ENCODE measurements at places on chromosomes 5 and 9. TPM values are rescaled to one million over a fixed set of nuclear protein-coding genes. Genes with fewer than 3 reads are reported as not detected.

DNA sequence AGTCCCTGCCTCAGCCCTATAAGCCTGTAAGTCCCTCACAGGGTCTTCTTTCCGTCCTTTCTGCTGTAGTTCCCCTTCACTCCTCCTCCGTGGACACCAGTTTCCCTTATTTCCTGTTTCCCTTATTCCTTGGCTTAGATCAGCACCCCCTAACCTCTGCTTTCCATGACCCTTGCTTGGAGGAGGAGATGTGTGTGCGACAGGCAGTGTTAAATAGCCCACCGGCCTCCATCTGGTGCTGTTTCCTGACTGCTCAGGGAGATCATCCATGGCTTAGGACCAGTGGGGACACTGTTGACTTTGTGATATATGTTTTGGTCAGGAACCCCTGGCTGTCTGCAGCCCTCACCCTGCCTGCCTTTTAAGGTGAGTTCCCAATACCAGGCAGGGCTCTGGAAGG is 34.1 kb upstream of the PSD2 start:
- no peak overlapping the region for H3K4me3 ChIP-seq
- peaks cover 3% of the 10 kb centered on the region for H3K27me3 ChIP-seq
- no peak for DNase-seq
- H3K4me1 ChIP-seq, result peaks cover 22% of the 10 kb centered on the region

PAXX gene
- total RNA-seq, result 49.6 TPM

DNA sequence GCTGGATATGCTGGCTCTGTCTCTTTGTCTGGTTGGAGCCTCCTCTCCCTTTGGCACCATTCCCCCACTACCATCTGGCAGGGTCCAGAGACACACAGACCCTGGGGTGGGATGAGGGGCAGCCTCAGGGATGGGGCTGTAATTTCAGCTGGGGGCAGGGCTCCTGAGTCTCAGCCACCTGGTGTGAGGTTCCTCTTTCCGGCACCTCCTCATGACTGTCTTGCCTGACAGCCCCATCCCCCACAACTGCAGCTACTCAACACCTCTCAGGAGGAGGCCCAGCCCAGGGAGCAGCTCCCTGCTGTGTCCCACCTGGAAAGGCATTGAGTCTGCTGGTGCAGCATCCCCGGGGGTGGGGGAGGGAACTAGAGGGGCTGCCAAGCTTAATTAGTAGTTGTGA is 11.7 kb upstream of the RPS14 start:
- H3K4me3 ChIP-seq, result no peak overlapping the region
- H3K27me3 ChIP-seq, result no peaks in the 10 kb centered on the region
- no peak overlapping the region for H3K27ac ChIP-seq
- peaks cover 21% of the 10 kb centered on the region for H3K4me1 ChIP-seq
- no peaks in the 10 kb centered on the region for H3K36me3 ChIP-seq

AJM1 gene
- total RNA-seq, result 1.3 TPM

ZNF169 gene
- total RNA-seq, result 4.0 TPM

ATP10B gene
- 18.5 TPM for total RNA-seq

- DNase-seq, result no peak
- H3K27me3 ChIP-seq, result no peaks in the 10 kb centered on the region
- H3K27ac ChIP-seq, result peak overlapping the region; percentile 88
- H3K36me3 ChIP-seq, result no peaks in the 10 kb centered on the region
- peaks cover 61% of the 10 kb centered on the region for H3K4me1 ChIP-seq
These were observed 503 bp downstream of the SEMA4D start for GRCh38 chr9:89497257-89497963.

GRCh38 chr5:123122273-123122672 is 33.2 kb downstream of the PRDM6 start:
- H3K27ac ChIP-seq, result no peak overlapping the region
- H3K27me3 ChIP-seq, result no peaks in the 10 kb centered on the region
- no peaks in the 10 kb centered on the region for H3K36me3 ChIP-seq

DNA sequence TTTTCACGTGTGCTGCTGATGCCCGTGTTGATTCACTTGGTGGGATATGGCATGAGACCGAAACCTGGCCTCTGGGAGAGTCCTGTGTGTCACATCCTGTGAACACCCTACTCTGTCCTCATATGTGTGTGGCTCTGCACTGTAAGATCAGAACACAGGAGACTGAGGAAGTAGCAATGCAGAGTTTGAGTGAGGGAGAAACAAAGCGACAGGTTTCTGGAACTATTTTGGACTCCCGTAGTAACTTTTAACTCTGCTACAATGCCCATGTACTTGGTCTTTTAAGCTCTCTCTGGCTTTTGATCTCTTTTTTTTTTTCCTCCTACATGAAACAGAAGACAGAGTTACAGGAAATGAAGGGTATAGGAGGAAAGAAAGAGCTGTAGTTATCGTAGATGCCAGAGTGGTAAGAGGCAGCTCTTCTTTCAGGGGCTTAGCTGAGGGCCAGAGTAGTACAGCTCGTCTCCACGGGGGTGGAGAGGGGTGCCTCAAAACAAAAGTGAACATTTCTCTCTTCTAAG is 26.6 kb downstream of the GRAMD2B start:
- H3K27me3 ChIP-seq, result no peaks in the 10 kb centered on the region
- H3K4me1 ChIP-seq, result peaks cover 38% of the 10 kb centered on the region
- H3K4me3 ChIP-seq, result peak overlapping the region; percentile 12
- no peak for DNase-seq
- peak overlapping the region; percentile 63 for H3K27ac ChIP-seq

- no peaks in the 10 kb centered on the region for H3K27me3 ChIP-seq
- DNase-seq, result no peak
- no peaks in the 10 kb centered on the region for H3K36me3 ChIP-seq
- no peak overlapping the region for H3K27ac ChIP-seq
- no peak overlapping the region for H3K4me3 ChIP-seq
These were observed 68.3 kb downstream of the KCNIP1 start for GRCh38 chr5:170571875-170572852.

GRCh38 chr5:128844354-128844923 is 120.8 kb upstream of the SLC27A6 start:
- no peak overlapping the region for H3K27ac ChIP-seq
- no peaks in the 10 kb centered on the region for H3K4me1 ChIP-seq
- H3K4me3 ChIP-seq, result no peak overlapping the region

- H3K27me3 ChIP-seq, result peaks cover 6% of the 10 kb centered on the region
- no peaks in the 10 kb centered on the region for H3K36me3 ChIP-seq
- no peak for DNase-seq
These were observed 136.7 kb downstream of the CAVIN4 start for GRCh38 chr9:100714372-100715099.

DNA sequence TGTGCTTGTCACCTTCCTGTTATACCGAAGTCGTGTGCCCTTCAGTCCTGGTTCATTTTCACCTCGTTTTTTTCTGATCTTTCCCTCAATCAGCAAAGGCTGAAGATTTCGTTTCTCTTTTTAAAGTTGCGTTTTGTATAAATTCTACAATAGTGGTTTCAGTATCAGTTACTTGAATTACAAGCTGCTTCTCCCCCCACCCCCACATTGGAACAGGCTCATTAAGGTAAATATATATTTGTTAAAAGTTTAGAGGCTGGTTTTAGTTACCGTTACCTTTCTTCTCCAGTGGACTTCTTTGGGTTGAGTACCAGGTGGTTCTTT is 881 bp downstream of the SUB1 start:
- H3K4me1 ChIP-seq, result peaks cover 21% of the 10 kb centered on the region
- peak overlapping the region; percentile 96 for H3K4me3 ChIP-seq
- no peaks in the 10 kb centered on the region for H3K27me3 ChIP-seq
- no peaks in the 10 kb centered on the region for H3K36me3 ChIP-seq
- H3K27ac ChIP-seq, result peak overlapping the region; percentile 100
- DNase-seq, result no peak

DNA sequence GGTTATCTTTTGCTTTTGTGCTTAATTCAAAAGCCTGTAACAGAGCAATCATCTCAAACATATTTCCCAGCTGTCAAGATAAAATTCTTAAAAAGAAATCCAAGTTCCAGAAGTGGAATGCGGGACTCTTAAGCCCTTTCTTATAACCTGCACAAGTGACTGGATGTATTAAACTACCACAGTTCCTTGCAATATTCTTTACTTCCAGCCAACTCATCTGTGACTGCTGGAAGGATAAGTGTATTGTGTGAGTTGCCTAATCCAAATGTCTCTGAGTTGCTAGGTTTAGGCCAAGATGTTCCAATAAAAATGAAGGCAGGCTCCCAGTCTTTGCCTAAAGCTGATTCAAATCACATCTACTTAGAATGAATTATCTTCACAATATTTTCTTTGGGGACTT is 159.2 kb upstream of the SLC24A2 start:
- no peak overlapping the region for H3K27ac ChIP-seq
- no peak for DNase-seq
- no peaks in the 10 kb centered on the region for H3K4me1 ChIP-seq
- no peaks in the 10 kb centered on the region for H3K36me3 ChIP-seq
- no peaks in the 10 kb centered on the region for H3K27me3 ChIP-seq

- no peak for DNase-seq
- no peaks in the 10 kb centered on the region for H3K27me3 ChIP-seq
- H3K4me1 ChIP-seq, result no peaks in the 10 kb centered on the region
- H3K4me3 ChIP-seq, result no peak overlapping the region
- H3K36me3 ChIP-seq, result no peaks in the 10 kb centered on the region
These were observed 17.6 kb upstream of the MUSK start for GRCh38 chr9:110650991-110651411.

- H3K36me3 ChIP-seq, result peaks cover 82% of the 10 kb centered on the region
- DNase-seq, result no peak
- H3K27ac ChIP-seq, result no peak overlapping the region
- no peak overlapping the region for H3K4me3 ChIP-seq
These were observed 27.7 kb downstream of the PPP3R2 start for GRCh38 chr9:101566904-101567724.

GRCh38 chr5:124614836-124615385 is 131.5 kb downstream of the ZNF608 start:
- no peak overlapping the region for H3K4me3 ChIP-seq
- no peak overlapping the region for H3K27ac ChIP-seq
- H3K36me3 ChIP-seq, result no peaks in the 10 kb centered on the region
- H3K4me1 ChIP-seq, result no peaks in the 10 kb centered on the region
- no peak for DNase-seq

- peaks cover 15% of the 10 kb centered on the region for H3K27me3 ChIP-seq
- DNase-seq, result no peak
- no peaks in the 10 kb centered on the region for H3K4me1 ChIP-seq
- no peak overlapping the region for H3K4me3 ChIP-seq
- no peak overlapping the region for H3K27ac ChIP-seq
These were observed 25.4 kb upstream of the MVB12B start for GRCh38 chr9:126301196-126301595.

C9orf43 gene
- total RNA-seq, result 0.38 TPM

Measured in esophagus squamous epithelium (tissue), 5 donors.